ENCODE measurements at places on chromosomes 4 and X.

GRCh38 chr4:81052119-81053068 is 21.9 kb downstream of the BMP3 start:
- DNase-seq: peak; percentile 3

DNA sequence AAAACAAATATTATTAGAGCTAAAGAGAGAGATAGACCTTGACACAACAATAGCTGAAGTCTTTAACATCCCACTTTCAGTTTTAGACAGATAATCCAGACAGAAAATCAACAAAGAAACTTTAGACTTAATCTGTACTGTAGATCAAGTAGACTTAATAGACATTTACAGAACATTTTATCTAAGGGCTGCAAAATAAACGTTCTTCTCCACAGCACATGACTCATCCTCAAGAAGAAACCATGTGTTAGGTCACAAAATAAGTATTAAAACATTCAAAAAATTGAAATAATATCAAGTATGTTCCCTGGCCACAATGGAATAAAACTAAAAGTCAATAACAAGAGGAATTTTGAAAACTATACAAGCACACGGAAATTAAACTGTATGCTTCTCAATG is 1510.3 kb upstream of the PCDH10 start:
- no peak for DNase-seq

- DNase-seq: no peak
Observed at GRCh38 chr4:38590046-38590445, 74.0 kb upstream of the KLF3 start.

- no peak for DNase-seq
Observed at GRCh38 chrX:1486749-1487361, 34.1 kb upstream of the ASMTL start.

DNA sequence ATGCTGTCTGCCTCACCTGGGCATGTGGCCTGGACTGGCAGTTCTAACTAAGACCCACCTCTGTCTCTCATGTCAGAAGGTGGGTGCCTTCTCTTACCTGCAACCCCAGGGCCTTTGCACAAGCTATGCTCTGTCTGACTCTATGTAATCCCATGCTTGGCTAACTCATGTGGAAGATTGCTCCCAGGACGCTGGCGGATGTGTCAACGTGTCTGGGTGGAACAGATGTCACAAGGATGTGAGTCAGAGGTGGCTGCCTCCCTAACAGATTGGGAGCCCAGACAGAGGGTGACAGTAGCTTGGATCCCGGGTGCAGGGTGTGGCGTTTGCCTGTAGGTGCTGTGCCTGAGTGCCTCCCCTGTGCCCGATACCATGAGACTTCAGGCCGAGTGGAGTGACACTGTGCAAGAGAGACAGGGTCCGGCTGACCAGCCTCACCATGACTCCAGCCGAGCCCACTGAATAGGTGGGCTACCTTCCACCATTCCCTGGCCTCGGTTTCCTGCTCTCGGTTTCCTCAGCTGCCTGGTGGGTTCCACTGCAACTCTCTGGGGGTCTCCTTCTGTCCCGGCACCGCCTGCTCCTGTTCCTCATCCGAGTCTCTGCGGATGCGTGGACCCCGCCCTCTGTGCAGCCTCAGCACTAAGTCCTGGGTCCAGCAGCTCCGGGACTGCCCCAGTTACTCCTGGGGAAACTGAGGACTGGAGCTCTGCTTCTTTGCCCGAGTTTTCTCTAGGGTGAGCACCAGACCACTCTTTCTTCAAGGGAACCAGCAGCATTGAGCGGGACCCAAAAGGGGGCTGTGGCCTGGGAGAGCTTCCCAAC is 11.0 kb downstream of the SH3BP2 start:
- no peak for DNase-seq

DNA sequence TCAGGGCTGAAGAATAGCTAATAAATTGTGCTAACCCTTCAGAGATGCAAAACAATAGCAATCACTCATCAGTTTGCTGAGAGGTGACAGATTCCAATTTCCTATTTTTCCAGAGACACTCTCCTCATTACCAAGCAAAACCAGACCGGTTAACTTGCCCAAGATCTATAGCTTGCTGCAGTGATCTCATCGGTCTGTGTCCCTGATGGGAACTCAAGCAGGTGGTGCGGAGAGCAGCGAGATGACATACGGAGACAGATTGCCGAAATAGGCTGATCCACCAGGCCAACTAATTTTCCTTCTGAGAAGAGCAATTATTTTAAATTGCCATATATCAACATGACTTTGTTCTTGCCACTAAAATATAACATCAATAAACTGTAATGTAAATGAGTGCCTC is 10.5 kb upstream of the DCHS2 start:
- DNase-seq: no peak

DNA sequence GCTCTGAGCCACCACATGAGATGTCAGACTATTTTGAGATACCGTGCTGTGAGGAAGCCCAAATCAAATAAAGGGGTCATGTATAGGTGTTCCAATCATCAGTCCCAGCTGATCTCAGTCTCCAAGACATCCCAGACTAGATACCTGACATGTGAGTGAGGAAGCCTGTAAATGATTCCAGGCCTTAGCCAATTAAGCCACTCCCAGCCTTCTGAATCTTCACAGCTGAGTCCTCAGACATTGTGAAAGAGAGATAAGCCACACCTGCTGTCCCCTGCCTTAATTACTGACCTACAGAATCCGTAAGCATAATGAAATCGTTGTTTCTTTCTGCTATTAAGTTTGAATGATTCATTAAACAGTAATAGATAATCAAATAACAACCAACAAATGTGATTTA is 671.4 kb downstream of the ZNF674 start:
- no peak for DNase-seq

GRCh38 chr4:163110442-163110841 is 56.2 kb downstream of the NAF1 start:
- no peak for DNase-seq

DNA sequence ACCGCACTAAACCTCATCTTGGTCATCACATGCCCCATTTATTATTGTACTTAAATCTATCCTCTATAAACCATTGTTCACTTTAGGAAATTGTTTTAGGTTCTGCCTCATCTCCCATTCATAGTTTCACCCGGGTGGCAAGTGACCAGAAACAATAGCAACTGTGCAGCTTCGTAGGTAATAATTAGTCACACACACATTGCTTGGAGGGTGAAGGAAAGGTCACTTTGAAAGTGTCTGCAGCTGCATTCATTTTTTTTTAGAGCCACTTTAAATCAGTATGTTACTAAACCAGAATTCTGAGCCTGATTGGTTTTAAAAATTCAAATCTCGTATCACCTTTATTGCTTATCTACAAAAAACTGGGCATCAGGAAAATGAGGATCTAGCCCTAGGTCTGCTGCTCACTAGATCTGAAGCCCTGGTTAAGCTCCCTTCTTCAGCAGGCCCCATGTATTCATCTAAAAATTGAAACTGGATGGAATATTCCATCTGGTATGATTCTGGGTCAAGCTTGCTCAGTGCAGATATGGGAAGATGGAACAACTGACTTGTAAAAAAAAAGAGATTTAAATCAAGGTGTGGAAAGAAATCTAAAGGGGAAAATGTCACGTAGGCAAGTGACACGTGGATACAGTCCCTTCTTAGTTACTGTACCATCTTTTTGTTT is 62.4 kb downstream of the LIMCH1 start:
- DNase-seq: no peak

- DNase-seq: no peak
Observed at GRCh38 chrX:4710618-4711433, 997.4 kb upstream of the PRKX start.

- no peak for DNase-seq
Observed at GRCh38 chr4:8261851-8262535, 7.6 kb upstream of the HTRA3 start.

GRCh38 chr4:14644580-14645282 is 357.6 kb upstream of the CPEB2 start:
- no peak for DNase-seq

GRCh38 chr4:157265281-157265680 is 44.8 kb downstream of the GRIA2 start:
- DNase-seq: no peak

- DNase-seq: no peak
Observed at GRCh38 chr4:180642732-180643131, 1600.5 kb upstream of the TENM3 start.

DNA sequence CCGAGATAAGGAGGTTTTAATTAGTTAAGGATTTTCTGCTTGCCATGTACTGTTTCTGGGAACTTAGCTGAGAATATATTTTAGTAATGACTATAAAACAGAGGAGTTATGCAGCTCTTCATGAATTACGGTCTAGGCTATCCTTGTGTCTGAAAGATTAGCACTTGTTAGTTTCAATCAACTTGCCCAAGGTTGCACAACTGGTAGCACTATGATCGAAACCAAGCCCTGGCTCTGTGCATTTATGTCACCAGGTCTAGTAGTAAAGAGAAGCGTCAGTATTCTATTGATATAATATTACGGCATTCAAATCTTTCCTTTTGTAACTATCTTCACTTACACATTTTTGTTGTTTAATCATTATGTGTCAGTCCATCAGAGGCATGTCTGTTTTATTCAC is 176.0 kb downstream of the TLL1 start:
- no peak for DNase-seq

DNA sequence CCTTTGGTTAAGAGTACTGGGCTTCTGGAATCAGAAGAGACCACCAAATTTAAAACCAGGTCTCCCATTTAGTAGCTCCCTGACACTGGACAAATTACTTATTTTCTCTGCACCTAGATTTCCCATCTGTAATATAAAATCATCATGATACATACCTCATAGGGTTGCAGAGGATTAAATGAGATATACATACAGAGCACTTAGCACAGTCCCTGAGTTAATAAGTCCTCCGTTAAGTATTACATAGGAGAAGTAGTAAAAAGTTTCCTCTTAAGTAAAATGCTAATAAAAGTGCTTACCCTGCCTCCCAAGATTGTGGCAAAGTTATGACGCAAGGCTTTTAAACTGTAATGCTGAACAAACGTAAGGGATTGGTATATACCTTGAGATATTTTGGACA is 539 bp upstream of the CHIC1 start:
- no peak for DNase-seq

DNA sequence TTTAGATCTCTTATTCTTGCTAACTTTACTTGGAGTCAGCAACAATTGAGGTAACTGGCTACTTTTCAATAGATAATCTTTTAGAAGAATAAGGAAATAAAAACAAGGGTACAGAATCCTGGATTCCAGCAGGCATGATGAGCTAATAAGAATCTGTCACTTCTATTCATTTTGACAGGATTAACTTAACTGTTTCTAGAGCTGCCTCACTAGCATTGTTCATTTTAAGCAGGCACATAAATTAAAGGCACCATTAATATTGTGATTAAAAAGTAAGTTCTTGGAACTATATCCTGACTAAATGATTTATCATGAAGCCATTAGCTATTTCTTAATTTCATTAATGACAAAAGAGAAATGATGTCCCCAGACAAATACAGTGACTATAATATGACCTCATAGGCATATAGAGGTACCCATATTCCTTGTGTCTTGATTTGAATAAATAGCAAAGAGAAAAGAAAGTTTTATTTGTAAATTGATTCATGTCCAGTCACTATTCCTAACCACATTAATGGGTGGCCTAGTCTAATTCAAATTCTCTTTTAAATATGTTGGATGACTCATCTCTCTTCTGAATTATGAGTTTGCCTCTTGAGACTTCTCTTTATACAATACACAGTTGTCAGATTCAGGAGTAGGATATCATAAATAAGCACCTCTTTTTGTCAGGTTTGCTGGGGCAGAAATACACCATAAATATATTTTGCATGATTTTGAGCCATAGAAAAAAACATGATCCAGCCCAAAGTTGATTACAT is 343.0 kb downstream of the SLITRK2 start:
- no peak for DNase-seq

- DNase-seq: no peak
Observed at GRCh38 chr4:121148000-121148399, 16.1 kb downstream of the TNIP3 start.

GRCh38 chrX:87517571-87518141 is at the start of gene KLHL4:
TSS of gene KLHL4 (plus strand) at chrX:87517802. CDS start at chrX:87517894, 92 bp downstream.
- no peak for DNase-seq

- no peak for DNase-seq
Observed at GRCh38 chrX:63281465-63281864, 69.7 kb downstream of the SPIN4 start.

GRCh38 chr4:75158451-75158850 is 225.5 kb downstream of the PARM1 start:
- no peak for DNase-seq

- no peak for DNase-seq
Observed at GRCh38 chrX:72306851-72307645, 1.3 kb upstream of the CITED1 start.

GRCh38 chr4:144906181-144906925 is 191.6 kb downstream of the ANAPC10 start:
- DNase-seq: no peak

GRCh38 chr4:8267077-8267476 is 2.5 kb upstream of the HTRA3 start:
- DNase-seq: no peak

GRCh38 chr4:6056976-6057766 is 38.9 kb upstream of the C4orf50 start:
- no peak for DNase-seq

- DNase-seq: no peak
Observed at GRCh38 chr4:112908511-112908910, 140.9 kb upstream of the ANK2 start.

GRCh38 chr4:58225460-58225859 is 1115.3 kb upstream of the IGFBP7 start:
- no peak for DNase-seq

- DNase-seq: no peak
Observed at GRCh38 chrX:106615041-106615440, 3.3 kb downstream of the RADX start.

DNA sequence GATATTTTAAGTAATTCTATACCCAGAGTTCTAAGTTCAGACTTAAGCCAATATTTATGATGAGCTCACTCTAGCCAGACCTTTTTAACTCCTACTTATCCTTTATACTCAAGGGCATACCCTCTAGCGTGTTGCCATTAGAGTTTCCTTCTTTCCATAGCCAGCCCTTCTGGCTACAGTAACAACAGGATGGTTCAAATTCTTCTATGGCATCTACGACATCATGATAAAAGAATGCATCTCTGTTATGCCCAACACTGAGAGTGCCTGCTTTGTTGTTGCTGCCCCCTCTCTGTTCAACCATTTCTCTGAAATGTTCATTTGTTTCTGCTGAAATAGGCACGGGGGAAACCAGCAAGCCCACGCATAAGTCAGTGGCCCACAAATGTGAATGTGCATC is 104.5 kb downstream of the UBE2NL start:
- no peak for DNase-seq

GRCh38 chr4:31557437-31557836 is 837.3 kb downstream of the PCDH7 start:
- DNase-seq: no peak
